Chondrocyte (in vitro differentiated cells): ENCODE measurements at places on chromosomes 7 and 10. TPM values are rescaled to one million over a fixed set of nuclear protein-coding genes. Genes with fewer than 3 reads are reported as not detected.

GRCh38 chr7:130951303-130951975 lies 217.4 kb upstream of the KLF14 start:
- DNase-seq, result no peak

DNA sequence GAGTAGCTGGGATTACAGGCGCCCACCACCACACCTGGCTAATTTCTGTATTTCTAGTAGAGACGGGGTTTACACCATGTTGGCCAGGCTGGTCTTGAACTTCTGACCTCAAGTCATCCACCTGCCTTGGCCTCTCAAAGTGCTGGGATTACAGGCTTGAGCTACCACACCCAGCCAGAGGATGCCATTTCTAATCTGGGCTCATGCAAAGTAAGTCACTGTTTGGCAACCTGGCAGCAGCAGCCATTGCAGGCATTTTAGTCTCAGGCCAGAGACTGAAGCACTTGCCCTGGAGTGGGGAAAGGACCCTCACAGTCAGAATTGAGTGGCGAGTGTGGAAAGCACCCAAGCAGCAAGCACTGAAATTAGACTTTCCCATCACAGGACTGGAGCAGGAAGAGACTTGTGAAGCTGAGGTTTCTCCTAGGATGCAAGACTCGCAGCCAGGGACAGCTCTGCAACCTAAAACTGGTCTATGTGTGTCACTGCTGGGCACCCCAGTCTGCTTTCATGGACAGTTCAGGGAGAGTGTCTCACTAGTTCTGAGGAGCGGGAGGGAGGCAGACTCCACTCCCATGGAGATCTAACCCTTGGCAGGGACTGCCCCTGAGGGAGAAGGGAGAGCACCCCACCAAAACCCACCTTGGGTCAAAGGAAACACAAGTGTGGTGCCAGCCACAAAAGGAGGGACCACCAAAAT lies 27.6 kb downstream of the SNX13 start:
- DNase-seq, result no peak

- DNase-seq, result no peak
Observed at GRCh38 chr7:149240637-149241036, 1.2 kb downstream of the ZNF212 start.

GRCh38 chr7:44196450-44196872 lies 4.3 kb upstream of the YKT6 start:
- no peak for DNase-seq

GNG11 gene
- total RNA-seq, result 8.2 to 15.0 TPM (median 9.4 TPM) in 3 replicates
